WTC11 (cell line): ENCODE measurements at places on chromosomes 5 and 9.

GRCh38 chr9:112112941-112113681 lies 62.0 kb downstream of the SUSD1 start:
- no peaks in the 10 kb centered on the region for H3K36me3 ChIP-seq
- no peak overlapping the region for H3K4me3 ChIP-seq
- no peak overlapping the region for H3K27ac ChIP-seq
- no peaks in the 10 kb centered on the region for H3K27me3 ChIP-seq

- peaks cover 24% of the 10 kb centered on the region for H3K36me3 ChIP-seq
- no peaks in the 10 kb centered on the region for H3K27me3 ChIP-seq
- no peak overlapping the region for H3K4me3 ChIP-seq
- no peak overlapping the region for H3K27ac ChIP-seq
- peaks cover under 1% of the 10 kb centered on the region; the same call in 1 of the 2 replicates for H3K4me1 ChIP-seq
Measured at GRCh38 chr5:120382833-120383232, 81.3 kb upstream of the PRR16 start.

DNA sequence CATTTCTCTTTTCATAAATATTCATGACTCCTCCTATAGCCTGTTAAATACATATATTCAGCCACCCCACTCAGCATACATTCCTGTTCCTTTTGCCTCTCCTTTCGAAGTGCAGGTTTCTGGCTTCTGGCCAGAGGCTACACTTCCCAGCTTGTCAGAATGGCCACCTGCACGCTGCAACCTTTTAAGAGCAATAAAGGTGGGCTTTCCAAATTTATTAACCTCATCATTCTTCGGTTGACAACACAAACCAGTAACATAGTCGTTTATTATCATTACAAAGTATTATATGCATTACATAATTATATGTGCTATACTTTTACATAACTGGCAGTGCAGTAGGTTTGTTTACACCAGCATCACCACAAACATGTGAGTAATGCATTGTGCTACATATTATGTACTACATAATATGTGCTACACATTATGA lies 16.5 kb upstream of the TMEM171 start:
- no peak for DNase-seq
- H3K27me3 ChIP-seq = no peaks in the 10 kb centered on the region
- H3K36me3 ChIP-seq = 0 out of 2 replicates have a peak, but pooled peaks cover 4% of the 10 kb centered on the region
- H3K27ac ChIP-seq = no peak overlapping the region
- H3K4me1 ChIP-seq = no peaks in the 10 kb centered on the region
- H3K4me3 ChIP-seq = no peak overlapping the region

DNA sequence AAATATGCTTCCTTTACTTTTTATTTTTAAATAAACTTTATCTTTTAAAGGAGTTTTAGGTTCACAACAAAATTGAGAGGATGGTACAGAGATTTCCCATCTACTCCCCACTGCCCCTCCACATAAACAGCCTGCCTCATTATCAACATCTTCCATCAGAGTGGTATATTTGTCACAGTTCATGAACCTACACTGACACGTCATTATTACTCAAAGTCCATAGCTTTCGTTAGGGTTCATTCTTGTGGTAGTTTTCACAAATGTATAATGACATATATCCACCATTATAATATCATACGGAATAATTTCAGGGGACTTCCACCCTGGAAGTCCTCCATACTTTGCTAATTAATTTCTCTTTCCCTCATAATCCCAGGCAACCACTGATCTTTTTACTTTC lies 204.9 kb downstream of the SMARCA2 start:
- H3K27me3 ChIP-seq = no peaks in the 10 kb centered on the region; the same call in 1 of the 2 replicates
- H3K36me3 ChIP-seq = peaks cover 26% of the 10 kb centered on the region
- H3K4me1 ChIP-seq = no peaks in the 10 kb centered on the region
- H3K27ac ChIP-seq = no peak overlapping the region
- DNase-seq = no peak

DNA sequence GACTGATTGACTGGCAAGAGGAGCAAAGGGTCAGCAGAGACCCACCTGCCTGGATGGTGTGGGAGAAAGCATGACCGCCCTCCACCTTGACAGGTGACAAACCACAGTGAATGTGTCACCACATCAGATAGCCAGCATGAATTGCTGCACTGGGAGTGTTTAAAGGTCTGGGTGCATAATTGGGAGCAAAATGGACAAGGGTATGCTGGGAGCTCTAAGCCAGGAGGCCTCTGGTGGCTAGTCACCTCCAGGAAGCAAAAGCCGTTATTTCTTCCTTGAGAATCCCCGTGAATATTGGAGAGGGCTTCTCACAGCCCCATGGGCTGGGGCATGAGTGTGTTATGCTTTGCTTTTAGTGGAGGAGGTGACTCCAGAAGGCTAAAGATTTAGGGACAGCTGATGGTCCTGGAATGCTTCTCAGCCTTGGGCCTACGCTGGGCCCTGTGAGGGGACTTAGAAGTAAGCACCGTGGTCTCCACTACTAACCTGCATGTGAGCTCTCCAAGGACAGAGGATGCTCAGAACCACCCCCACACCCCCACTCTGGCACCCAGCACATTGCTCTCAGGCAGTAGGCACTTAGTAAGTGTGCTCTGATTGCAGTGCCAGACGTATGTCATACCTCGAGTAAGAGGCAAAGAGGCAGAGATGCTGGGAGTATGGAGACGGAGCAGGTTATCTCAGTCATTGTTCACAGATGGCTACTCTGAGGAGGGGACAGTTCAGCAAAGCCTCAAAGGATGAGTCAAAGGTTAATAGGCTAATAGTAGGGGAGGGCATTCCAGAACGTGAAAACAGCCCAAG lies 9.1 kb upstream of the IRF1 start:
- no peak overlapping the region for H3K4me3 ChIP-seq
- peaks cover 13% of the 10 kb centered on the region for H3K4me1 ChIP-seq
- no peaks in the 10 kb centered on the region; the same call in 1 of the 2 replicates for H3K27me3 ChIP-seq
- DNase-seq = no peak
- H3K27ac ChIP-seq = no peak overlapping the region
- no peaks in the 10 kb centered on the region for H3K36me3 ChIP-seq

DNA sequence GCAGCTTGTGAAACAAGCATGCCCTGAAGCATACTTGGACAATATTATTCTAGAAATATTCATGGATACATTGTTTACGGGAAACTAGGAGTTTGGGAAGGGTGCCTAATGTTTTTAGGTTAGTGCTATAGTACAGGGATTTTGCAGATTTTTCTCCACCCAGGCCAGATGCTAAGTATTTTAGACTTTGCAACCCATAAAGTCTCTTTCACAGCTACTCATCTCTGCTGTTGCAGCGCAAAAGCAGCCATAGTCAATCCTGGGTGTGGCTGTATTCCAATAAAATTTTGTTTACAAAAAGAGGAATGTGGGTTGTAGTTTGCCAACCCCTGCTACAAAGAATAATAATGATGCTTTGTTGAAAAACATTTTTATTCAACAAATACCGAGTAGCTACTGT lies 106.2 kb downstream of the CEMIP2 start:
- H3K36me3 ChIP-seq = no peaks in the 10 kb centered on the region
- H3K4me1 ChIP-seq = peaks cover 34% of the 10 kb centered on the region
- DNase-seq = no peak
- no peak overlapping the region for H3K27ac ChIP-seq
- H3K4me3 ChIP-seq = no peak overlapping the region
